ENCODE measurements at places on chromosomes 2 and 18.

GRCh38 chr18:35084494-35085449 lies 43.6 kb downstream of the MAPRE2 start:
- DNase-seq: no peak

DNA sequence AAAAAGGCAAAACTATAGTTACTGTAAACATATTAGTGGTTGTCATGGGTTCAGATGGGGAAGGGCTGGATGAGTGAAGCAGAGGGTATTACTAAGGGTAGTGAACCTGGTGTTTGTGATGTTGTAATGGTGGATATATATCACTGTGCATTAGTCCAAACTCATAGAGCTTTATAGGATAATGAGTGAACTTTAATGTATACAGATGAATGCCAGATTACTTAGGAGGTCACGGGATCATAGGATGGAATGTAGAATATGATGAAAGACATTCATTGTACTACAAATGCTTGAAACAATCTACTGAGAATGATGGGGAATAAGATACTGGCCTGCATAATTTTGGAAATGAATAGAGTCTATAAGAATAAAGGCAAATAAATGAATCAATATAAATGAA lies 226.7 kb upstream of the ZNF804A start:
- no peak for DNase-seq

DNA sequence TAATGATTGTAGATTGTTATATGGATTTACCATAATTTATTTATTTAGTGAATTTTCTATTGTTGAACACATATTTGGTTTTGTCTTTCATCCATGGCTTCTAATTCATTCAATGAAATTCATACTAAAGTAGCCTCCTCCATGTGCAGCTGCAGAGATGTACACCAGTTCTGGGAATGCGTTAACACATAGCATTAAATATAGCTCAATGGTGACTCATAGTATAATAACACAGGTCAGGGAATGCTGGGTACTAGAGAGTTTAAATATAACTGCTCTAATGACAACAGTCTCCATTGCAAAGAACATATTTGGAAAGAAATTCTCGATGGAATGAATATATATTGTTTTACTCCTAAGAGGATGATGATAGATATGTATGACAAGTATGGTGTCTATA lies 1190.2 kb upstream of the NRXN1 start:
- DNase-seq: no peak

DNA sequence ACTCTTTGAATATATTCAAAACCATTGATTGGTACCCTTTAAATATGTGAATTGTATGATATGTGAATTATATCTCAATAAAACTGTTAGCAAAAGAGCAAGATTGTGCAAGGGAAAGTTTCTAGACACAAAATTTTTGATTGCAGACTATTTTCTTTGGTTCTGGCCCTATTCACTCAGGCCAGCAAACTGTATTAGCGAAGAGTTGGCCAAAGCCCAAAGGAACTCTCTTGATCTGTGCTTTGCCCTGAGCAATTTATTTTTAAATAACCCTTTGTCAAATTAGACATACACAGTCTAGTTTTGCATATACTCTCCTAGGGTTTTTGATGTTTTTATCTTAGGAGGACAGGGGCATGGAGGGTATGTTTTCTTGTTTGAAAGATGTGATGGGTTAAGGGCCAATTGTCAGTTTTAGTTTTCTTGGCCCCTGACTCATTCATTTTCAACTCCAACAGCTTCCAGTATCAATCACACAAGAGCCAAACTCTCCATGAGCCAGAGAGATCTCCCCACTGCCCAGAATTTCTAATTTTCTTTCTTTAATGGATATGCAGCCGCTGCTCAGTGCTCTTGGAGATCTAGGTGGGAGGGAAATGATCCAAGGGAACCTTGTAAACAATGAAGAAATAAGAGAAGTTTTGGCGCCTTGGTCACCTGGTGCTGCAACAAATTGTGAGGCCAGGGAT lies 231.5 kb downstream of the SRBD1 start:
- no peak for DNase-seq

- DNase-seq: no peak
These were observed 49.8 kb upstream of the ANKRD62 start for GRCh38 chr18:12043811-12044210.

GRCh38 chr2:182716650-182716979 lies 558 bp downstream of the DNAJC10 start:
- no peak for DNase-seq

DNA sequence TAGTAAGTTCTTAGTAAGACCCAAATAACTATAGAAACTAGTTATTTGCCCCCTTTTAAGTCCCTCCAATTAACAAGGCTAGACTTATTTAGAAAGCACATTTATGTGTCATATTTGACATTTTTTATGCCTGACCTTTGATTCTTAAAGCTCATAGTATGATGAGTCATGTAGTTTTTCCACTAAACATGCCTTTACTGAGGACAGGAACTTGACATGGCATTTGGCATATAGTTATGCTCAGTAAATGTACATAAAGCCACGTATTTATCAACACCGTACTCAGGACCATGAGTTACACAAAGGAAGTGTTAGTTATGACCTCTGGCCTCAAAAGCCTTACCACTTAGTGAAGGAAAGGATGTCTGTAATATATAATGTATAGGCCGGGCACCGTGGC lies 78.9 kb downstream of the GNAL start:
- DNase-seq: no peak
